ENCODE measurements at places on chromosomes 3 and 15.

DNA sequence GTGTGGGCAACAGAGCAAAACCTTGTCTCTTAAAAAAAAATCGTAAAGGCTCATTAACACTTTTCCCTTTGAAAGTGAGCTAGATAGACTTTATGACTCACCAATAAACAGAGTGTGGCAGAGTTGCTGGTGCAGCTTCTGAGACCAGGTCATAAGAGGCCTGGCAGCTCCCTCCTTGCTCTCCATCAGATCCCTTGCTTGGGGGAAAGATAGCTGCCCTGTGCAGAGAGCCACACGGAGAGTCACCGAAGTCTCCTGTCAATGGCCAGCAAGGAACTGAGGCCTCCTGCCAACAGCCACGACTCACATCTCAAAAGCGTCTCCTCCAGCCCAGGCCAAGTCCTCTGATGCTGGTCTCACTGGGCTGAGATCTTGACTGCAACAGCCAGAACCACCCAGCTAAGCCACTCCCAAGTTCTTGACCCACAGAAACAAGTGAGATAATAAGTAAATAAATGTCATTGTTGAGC lies 8.7 kb upstream of the GP9 start:
- DNase-seq: no peak

GRCh38 chr15:49225572-49226281 lies 55.7 kb downstream of the GALK2 start:
- no peak for DNase-seq

- no peak for DNase-seq
These were observed 95.1 kb upstream of the TNFAIP8L3 start for GRCh38 chr15:51189669-51190385.

GRCh38 chr3:22245811-22246583 lies 495.0 kb upstream of the ZNF385D start:
- no peak for DNase-seq

DNA sequence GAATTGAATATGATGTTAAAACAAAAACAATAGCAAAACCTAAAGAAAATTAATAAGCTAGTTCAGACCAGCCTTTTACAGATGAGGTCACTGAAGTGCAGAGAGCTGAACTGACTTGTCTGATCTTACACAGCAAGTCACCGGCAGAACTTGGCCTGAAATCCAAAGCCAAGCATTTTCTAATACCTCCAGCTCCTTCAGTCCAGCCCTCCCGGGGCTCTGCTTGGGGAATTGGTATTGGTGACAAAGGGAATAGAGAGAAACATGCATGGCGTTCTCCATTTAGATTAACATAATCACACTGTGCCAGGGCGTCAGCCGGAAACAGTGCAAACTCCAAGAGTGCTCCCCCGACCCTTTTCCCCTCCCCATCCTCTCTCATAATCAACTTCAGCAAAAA lies 14.1 kb upstream of the ZSCAN2 start:
- DNase-seq: no peak

- DNase-seq: no peak
These were observed 36.5 kb downstream of the PPM1L start for GRCh38 chr3:160792540-160792939.

GRCh38 chr3:183818706-183819624 lies 6.4 kb downstream of the MAP6D1 start:
- no peak for DNase-seq

- DNase-seq: no peak
These were observed 122.2 kb upstream of the SLC24A5 start for GRCh38 chr15:47998619-47999019.

GRCh38 chr15:32096916-32097617 lies 66.8 kb downstream of the CHRNA7 start:
- no peak for DNase-seq

Measured in natural killer cell (primary cell).